Activated CD8-positive, alpha-beta T cell treated with anti-CD3 and anti-CD28 coated beads, Interleukin-2, amount 10 ng/mL, durations not matched to agents 7 days and 5 days (primary cell): ENCODE measurements at places on chromosomes 13 and 19. TPM values are rescaled to one million over a fixed set of nuclear protein-coding genes. Genes with fewer than 3 reads are reported as not detected.

The CACNA1A gene
- 0.60 TPM for total RNA-seq

The HAUS8 gene
- total RNA-seq = 66.7 TPM

The ERICH4 gene
- total RNA-seq = not detected

The ZNF555 gene
- total RNA-seq = 1.9 TPM

The CYP4F8 gene
- total RNA-seq = not detected

The METTL21C gene
- total RNA-seq = not detected
